Gastroesophageal sphincter (tissue), 4 donors: ENCODE measurements at places on chromosomes 5 and 9.

DNA sequence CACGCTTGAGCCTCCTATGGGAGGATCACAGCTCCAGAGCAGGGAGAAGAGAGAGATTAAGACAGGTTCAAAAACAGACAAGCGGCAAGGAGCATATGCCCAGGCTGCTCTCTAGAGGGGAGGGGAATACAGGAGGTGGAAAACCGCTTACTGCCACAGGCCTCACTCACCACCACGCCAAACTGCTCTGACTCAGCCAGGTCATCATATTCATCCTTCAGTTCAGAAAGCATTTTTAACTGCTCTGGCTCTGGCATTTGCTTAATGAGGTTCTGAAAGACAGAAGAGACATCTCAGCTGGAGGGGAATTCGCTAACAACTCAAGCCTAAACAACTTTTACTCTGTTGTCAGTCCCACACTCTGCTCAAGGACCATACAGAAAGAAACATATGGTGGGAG lies 40.1 kb downstream of the PCDHGC5 start:
- peak; percentile 30 for ATAC-seq

DNA sequence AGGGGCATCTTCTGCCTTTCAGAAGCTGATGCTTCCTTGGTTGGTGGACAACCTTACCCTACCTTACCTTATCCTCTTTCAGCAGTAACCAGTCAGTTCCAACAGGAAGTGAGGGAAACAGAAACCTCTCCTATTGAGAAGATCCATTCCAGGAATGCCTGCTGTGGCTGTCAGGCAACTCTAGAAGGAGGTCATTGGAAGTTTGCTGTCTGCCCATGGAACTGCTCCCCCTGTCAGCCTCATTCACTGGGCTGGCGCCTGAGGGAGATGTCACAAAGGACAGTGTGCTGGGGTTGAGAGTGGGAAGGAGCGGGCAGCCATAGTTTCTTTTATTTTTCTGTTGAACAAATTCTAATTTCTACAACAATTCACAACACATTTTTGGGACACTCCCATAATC lies 54.7 kb downstream of the IRX1 start:
- no peak for ATAC-seq

DNA sequence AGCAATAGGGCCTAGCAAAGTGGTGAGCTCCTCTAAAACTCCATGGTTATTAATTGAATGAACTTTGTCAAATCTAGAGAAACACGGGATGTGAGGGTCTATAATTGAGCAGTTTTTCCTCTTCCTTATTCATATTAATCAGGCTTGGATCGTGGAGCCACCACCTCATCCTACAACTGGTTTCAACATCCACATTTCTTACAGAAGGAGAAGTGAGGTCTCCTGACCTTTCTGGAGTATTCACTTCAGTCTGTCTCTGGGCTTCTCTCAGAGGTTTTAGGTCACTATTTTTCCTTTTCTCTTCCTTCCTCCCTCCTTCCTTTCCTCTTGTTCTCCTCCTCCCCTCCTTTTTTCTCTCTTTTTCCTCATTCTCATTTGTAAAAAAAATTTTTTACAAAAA lies 177.3 kb upstream of the ACTBL2 start:
- ATAC-seq = no peak

DNA sequence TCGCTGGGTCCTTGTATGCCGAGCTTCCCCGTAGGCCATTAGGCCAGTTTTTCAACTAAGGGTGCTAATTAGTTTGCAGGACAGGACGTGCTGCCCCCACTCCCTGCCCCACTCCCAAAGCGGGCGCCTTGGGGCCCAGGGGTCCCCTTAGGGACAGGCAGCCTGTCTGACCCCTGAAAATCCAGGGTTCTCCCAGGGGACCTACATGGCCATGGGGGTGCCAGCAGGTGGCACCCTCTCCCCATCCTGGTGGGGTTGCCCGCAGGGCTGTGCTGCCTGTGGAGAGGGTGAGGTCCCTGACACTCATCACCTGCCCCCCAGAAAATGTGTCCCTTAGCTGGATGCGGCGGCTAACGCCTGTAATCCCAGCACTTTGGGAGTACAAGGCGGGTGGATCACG lies 8.5 kb upstream of the CCDC187 start:
- ATAC-seq = peak; percentile 57
